ENCODE measurements at places on chromosomes 6 and 20. TPM values are rescaled to one million over a fixed set of nuclear protein-coding genes. Genes with fewer than 3 reads are reported as not detected.

Gene IBTK
- total RNA-seq: 50.7 TPM

Gene COL21A1
- 2.2 TPM for total RNA-seq

Gene NHSL1
- total RNA-seq: 21.9 TPM

Gene OPN5
- total RNA-seq: not detected

Gene ID4
- 88.7 TPM for total RNA-seq

Gene LAMA2
- total RNA-seq: 325 TPM

Gene OR2H2
- not detected for total RNA-seq

Gene SCUBE3
- total RNA-seq: not detected

Gene VEGFA
- total RNA-seq: 209 TPM

Gene FAM83C
- not detected for total RNA-seq

Gene CST5
- total RNA-seq: not detected

Gene DEFB124
- total RNA-seq: not detected

Gene LPA
- not detected for total RNA-seq

Gene BNIP5
- not detected for total RNA-seq

Gene FOXP4
- 5.1 TPM for total RNA-seq

Gene FABP7
- total RNA-seq: not detected

Gene EEF1A2
- total RNA-seq: not detected

Gene ZNF133
- total RNA-seq: 18.7 TPM

Measured in subcutaneous adipose tissue (tissue), 4 donors.